CD4-positive, alpha-beta T cell (primary cell): ENCODE measurements at places on chromosomes 11 and 22.

GRCh38 chr11:70472240-70472639 lies 73.9 kb downstream of the CTTN start:
- no peak for DNase-seq

GRCh38 chr11:15943418-15944197 lies 412.7 kb downstream of the SOX6 start:
- no peak for DNase-seq

- no peak for DNase-seq
These were observed 4.7 kb upstream of the HBE1 start for GRCh38 chr11:5274395-5274794.

DNA sequence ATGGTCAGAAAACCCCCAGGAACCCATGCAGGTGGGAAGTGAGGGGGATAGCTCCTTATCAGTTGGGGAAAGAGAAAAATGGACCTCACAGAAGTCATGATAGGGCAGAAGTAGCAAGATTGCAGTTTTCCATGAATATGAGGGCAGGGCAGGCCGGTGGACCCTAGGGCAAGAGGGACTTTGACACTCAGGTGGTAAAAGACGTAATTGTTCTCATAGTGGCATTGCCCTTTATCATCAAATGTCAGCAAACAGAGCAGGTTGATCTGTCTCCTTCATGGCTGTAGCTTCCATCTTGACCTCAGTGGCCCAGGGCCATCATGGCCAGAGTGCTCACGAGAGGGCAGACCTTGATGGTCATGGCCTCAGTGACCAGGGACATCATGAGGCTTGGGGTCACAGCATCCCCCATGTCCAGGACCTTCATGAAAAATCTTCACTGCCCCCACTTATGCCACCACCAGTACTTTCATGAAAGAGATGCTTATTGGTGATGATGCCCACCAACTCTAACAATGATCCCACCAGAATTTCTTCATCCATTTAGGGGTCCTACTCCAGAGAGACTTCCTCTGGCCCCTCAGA lies 127.1 kb downstream of the SNX19 start:
- DNase-seq = no peak

GRCh38 chr11:363948-364761 lies 5.1 kb upstream of the B4GALNT4 start:
- DNase-seq = peak; percentile 46

- DNase-seq = no peak
These were observed 21.0 kb downstream of the SERPING1 start for GRCh38 chr11:57618438-57618837.

DNA sequence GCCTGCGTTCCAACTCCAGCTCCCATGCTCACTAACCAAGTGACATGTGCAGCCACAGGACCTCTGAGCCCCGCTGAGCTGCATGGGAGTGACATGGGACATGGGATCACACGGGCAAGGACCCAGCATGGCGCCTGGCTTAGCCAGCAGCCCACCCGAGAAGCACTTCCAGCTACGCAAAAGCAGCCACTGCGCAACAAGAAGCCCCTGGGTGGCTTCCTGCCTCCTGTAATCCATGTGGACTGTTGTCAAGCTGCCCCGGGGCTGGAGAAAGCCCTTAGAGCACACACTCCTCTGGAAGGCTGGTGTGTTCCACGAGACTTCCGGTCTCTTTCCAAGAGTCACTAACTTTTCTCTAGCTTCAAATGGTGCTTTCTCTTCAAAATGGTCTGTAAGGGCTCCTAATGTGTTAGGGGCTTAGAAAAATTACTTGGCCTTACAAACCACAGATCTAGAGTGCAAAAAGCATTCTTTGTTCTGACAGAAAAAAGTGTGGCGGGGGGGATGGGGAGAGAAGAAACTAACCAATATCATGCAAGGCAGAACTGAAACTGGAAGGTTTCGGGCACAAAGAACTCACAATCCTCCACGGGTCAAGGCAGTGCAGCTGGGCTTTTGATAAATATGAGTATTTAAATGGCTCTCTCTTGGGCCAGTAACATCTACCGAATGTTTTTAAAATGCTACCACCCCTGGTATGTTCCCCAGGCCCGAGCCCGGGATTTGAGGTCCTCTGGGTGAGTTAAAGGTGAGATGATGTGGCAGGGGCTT lies 5.5 kb downstream of the C11orf24 start:
- DNase-seq = no peak

DNA sequence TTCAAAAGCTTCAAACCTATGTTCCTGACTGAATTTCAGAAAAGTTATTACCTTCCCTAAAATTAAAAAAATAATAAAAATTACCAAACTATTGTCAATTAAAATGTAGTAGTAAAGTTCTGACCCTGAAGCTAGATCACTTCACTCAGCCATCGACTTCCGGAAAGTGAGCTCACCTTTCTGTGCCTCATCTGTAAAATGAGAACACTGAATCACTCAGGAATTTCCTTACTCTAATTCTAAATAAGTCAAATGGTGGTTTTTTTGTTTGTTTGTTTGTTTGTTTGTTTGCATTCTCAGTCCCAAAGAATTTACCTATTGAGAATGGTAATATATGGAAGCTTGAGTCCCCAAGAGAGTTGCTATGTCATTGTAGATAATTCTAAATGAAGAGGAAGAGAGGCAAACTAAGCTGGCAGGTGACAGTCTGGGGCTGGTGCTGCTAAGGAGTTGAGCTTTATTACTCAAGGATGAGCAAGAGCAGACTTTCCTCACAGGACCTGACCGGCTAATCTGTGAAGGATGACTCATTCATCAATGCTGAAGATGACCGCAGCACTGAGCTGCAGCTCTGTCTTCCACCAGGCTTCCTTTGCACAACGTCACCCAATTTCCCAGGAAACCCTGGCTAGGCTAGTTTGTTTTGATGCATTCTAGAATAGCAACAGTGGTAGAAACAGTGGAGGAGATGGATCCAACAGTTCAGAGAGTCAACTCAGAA lies 248.8 kb downstream of the RAB38 start:
- no peak for DNase-seq

- no peak for DNase-seq
These were observed 5.5 kb upstream of the FADS3 start for GRCh38 chr11:61896665-61897386.

DNA sequence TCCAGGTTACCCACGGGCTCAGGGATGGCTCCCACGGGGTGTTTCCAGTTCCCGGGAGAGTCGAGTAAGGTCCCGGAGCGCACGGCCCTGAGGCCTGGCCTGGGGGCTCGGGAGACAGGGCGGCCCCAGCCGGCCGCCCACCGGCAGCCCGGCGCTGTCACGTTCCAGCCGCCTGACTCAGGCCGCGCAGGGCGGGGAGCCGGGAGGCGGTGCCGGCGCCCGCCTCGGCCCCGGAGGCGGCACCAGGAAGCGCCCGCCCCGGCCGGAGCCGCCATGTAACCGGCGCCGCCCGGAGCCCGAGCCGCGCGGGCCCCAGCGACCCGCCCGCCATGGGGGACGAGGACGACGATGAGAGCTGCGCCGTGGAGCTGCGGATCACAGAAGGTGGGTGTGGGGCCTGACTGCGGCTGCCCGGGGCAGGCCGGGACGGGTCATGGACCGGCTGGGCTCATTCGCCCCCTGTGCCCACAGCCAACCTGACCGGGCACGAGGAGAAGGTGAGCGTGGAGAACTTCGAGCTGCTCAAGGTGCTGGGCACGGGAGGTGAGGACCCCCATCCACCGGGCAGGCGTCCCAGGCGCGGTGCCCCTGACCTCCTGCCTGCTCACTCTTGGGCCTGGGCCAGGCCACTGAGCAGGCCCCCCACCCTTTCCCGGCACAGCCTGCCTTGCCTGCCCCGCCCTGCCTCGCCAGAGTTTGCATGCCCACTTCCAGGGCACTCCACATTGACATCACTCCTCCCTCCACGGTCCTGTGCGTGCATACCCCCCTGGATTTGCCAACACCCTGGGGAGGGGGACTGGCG lies at the start of gene RPS6KA4:
Gene RPS6KA4 (plus strand): TSS at position 256 of the 805 bp plus-strand sequence. CDS start 74 bp downstream, at position 330.
- DNase-seq = no peak

- DNase-seq = no peak
These were observed 75.8 kb downstream of the ARHGAP8 start for GRCh38 chr22:44828193-44828592.

- no peak for DNase-seq
These were observed 29.1 kb downstream of the ALG8 start for GRCh38 chr11:78110351-78110750.

GRCh38 chr11:3156282-3156660 lies 8.8 kb downstream of the OSBPL5 start:
- no peak for DNase-seq

GRCh38 chr11:102451681-102452460 lies 694 bp downstream of the TMEM123 start:
- peak; percentile 76 for DNase-seq

- peak; percentile 87 for DNase-seq
These were observed 77.6 kb upstream of the IGLL5 start for GRCh38 chr22:22810018-22810427.

DNA sequence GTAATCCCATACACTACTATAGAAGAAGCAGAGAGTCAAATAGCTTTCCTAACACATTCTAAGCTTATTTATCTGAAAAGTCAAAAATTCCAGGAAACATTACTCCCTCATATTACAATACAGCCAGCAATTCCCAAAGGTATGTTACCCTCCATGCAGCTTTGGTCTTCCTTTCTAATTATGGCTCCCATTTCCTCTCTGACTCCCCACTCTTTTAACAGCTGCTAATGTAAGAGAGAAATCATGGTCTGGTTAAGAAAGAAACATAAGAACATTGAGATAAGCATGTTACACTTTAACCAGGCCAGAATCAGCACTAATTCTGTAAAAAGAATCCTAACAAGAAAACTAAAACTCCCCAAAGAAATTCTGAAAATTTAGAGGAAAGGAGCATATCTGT lies 6.8 kb downstream of the PPP2R1B start:
- DNase-seq = no peak

DNA sequence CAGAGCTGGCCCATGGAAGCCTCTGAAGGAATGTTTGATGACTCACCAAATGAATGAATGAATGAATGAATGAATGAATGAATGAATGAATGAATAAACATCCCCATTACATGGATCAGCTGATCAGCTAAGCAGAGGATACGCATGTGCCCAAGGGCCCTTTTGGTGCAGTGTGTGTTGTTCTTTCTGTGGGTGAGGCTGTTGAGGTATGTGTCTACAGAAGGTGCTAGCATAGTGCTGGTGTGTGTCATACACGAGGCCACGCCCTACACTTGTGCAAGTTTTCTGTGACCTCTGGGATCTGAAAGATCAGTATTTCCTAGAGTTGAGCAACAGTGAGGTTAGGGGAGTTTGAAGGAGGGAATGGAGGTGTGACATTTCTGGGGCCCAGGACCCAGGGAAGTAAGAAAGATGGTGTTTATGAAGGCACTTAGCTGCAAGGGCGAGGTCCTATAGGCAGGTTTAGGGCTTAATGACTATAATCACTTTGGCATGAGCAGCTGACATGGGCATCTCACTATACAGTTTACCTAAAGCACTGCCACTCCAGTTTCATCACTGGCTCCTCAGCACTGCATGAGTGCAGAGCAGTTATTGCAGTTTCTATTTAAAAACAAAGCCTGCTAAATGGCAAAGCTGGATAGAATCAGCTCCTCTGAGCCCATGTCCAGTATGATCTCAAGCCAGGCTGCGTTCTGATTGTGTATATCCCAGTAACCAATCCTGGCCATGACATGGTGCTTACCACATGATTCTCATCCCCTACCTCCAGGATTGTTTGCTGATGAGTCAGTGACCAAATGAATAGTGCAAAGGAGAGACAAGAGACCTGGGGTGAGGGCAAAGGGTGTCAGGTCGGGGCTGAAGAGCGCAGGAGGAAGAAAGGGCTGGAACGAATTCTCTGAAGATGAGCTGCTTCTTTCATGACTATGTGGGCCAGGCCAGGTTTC lies 36.4 kb upstream of the E2F8 start:
- DNase-seq = no peak

- no peak for DNase-seq
These were observed 52.0 kb upstream of the SHISAL1 start for GRCh38 chr22:44364751-44365130.

GRCh38 chr11:16936643-16937042 lies 77.6 kb downstream of the PLEKHA7 start:
- no peak for DNase-seq

DNA sequence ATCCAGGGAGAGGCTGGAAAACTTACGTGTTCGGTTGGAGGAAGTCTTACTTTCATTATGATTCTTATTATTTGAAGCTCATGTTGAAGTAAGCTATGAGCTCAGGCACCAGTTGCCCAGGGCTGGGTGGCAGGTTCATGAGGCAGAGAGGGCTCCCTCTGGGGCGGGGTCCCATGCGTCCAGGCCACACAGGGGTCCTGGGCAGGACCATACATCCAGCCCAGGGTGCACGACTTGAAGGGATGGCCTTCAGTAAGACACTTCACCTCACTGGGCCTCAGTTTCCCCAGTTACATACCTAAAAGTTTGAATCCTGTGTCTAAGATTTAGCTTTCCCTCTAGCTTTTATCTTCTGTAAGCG lies 107.3 kb upstream of the B3GAT1 start:
- no peak for DNase-seq

- no peak for DNase-seq
These were observed 6.7 kb downstream of the HSD17B12 start for GRCh38 chr11:43687120-43687791.

DNA sequence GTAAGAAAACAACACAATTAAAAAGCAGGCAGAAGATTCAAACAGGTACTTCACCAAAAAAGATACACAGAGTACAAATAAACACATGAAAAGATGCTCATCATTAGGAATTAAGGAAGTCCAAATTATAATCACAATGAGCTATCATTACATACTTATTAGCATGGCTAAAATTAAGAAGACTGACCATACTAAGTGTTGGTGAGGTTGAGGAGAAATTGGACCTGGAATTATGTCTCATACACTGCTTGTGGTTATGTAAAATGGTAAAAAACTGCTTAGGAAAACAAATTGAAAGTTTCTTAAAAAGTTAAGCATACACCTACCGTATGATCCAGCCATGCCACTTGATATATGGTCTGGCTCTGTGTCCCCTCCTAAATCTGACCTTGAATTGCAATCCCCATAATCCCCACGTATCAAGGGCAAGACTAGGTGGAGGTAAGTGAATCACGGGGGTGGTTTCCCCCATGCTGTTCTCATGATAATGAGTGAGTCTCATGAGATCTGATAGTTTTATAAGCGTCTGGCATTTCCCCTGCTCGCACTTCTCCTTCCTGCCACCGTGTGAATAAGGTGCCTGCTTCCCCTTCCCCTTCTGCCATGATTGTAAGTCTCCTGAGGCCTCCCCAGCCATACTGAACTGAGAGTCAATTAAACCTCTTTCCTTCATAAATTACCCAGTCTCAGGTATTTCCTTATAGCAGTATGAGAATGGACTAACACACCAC lies 4.8 kb downstream of the SAAL1 start:
- DNase-seq = peak; percentile 10

DNA sequence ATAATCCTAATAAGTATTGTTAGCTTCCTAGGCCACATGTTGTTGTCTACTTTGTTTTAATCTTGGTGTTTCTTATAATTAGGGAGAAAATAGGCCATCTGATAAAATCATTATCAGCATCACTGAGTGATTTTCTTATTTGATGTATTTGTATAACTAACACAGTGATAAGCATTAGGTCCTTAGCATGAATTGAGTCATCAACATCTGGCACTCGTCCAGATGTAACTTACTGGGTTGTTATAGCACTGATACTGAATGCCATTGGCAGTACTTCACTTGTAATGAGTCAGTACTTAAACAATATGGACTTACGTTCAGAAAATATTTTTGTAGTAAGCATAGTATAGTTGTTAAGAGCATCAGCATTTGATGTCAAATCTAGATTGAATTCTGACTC lies 16.2 kb downstream of the API5 start:
- DNase-seq = no peak
